ENCODE measurements at places on chromosomes 5 and 9. TPM values are rescaled to one million over a fixed set of nuclear protein-coding genes. Genes with fewer than 3 reads are reported as not detected.

The PCDHB16 gene
- total RNA-seq = 7.7 TPM

The ADAMTS12 gene
- total RNA-seq = 15.2 TPM

The SHC3 gene
- 0.03 TPM for total RNA-seq

The TRIM36 gene
- 6.3 TPM for total RNA-seq

The RNF183 gene
- not detected for total RNA-seq

The IL5 gene
- total RNA-seq = not detected

The SPAG8 gene
- 1.2 TPM for total RNA-seq

The CNTFR gene
- total RNA-seq = not detected

The ADAMTS13 gene
- 3.9 TPM for total RNA-seq

The RMND5B gene
- total RNA-seq = 24.3 TPM

The TCF7 gene
- total RNA-seq = 2.7 TPM

The CENPH gene
- 79.0 TPM for total RNA-seq

The PDGFRB gene
- 6.1 TPM for total RNA-seq

All from A375 (cell line).